ENCODE measurements at places on chromosomes 1 and 21.

- no peak for DNase-seq
These were observed 30.3 kb upstream of the ID3 start for GRCh38 chr1:23589585-23589986.

DNA sequence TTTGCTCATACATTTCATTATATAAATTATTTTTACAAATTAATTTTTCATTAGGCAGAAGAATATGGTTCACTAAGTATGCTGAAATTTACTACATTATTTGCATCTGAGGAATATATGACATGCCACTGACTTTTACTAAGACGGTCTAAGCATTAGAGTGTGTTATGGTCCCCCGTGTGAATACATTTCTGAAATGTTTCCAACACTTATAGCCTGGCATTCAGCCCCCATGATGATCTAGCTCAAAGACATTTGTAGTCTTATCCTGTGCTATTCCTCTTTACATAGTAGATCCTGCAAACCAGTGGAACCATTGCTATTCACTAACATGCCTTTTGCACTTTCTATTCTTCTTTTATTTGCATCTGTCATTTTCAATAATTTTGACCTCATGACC, 1878.0 kb downstream of the MRPL39 start:
- DNase-seq: no peak

DNA sequence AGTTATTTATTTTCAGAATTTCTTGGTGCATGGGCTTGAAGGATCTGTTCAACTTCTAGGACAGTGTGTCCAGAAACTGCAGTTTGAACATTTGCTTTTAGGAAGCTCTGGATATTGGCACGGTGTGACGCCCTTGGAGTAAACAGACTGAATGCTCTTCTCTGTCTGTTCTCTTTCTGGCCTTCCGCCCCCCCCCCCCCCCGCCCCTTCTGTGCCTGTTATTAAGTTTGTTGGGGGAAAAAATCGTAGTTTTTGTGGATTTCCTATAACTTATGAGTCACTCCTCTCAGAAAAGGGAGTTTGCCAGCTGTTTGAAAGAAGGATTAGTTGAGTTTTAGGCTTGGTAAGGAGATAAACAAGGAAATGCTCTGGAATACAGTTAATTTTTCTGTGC, 1.2 kb downstream of the KCTD3 start:
- no peak for DNase-seq

DNA sequence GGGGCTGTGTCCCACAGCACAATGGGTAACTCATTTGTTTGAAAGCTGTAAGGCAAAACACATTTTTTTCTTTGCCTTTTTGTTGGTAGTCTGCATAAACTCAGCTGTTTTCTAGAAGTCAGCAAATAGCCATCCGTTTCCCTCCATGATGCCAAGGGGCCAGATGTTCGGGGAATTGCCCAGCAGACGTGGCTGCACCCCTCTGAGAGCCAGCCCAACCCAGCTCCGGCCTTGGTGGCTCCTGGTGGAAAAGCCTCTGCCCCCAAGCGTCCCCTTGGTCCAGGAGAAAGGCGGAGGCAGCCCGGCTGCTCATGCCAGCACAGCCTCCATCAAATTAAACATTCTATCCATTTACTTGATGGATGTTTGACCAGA, 58.4 kb upstream of the ADARB1 start:
- no peak for DNase-seq

- no peak for DNase-seq
These were observed 24.0 kb downstream of the TEX35 start for GRCh38 chr1:178536844-178537371.

- no peak for DNase-seq
These were observed 37.8 kb upstream of the GADD45A start for GRCh38 chr1:67647036-67647798.

GRCh38 chr1:17903386-17903785, 148.3 kb downstream of the ACTL8 start:
- no peak for DNase-seq

DNA sequence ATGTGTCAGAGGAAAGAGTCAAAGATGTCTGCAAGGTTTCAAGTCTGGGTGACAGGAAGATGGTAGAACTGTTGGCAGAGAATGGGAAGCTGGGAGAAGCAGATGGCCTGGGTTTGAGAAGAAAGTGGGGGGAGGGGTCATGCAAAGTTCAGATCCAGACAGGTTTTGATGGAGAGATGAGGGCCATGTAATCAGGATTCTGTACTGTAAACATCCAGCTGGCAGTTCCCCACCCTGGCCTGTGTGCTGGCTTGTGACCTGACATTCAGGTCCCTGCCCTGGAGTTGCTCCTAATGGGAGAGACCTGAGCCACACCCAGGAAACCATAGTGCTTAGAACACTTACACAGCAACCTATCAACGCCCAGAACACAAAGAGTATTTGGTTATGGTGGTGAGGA, 15.6 kb upstream of the ETV3 start:
- DNase-seq: no peak

DNA sequence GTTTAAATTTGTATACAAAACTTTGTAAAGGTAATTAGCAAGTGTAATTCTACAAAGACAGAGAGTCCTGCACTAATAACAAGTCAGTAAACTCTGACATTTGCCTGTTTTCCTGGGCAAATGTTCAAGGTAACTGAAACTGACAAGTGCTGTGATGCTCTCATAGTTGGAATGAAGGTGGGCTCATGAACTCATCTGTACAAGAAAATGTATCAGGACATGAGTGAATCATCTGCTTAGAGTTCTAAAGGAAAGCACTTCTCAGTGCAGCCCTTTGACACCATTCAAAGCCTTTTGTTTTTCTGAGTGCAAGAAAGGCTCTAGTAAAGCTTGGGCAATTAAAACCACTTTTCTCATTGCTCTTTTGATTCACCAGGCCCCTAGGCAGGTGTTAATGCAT, 91.5 kb downstream of the UROD start:
- DNase-seq: no peak

GRCh38 chr1:228366062-228366865, 40.4 kb downstream of the TRIM11 start:
- DNase-seq: no peak

GRCh38 chr1:230636575-230637148, 5.6 kb upstream of the COG2 start:
- no peak for DNase-seq

DNA sequence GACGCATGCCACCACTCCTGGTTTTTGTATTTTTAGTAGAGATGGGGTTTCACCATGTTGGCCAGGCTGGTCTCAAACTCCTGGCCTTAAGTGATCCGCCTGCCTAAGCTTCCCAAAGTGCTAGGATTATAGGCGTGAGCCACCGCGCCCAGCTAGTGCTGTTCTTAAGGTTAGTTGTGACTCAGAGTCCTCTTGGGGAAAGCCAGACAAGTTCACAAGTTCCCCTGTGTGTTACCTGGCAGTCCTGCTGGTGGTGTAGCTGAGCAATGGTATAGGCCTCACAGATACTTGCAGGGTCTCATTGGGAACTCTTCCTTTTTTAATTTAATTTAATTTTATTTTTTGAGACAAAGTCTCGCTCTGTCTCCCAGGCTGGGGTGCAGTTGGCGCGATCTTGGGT, 10.6 kb downstream of the CFAP126 start:
- DNase-seq: no peak

DNA sequence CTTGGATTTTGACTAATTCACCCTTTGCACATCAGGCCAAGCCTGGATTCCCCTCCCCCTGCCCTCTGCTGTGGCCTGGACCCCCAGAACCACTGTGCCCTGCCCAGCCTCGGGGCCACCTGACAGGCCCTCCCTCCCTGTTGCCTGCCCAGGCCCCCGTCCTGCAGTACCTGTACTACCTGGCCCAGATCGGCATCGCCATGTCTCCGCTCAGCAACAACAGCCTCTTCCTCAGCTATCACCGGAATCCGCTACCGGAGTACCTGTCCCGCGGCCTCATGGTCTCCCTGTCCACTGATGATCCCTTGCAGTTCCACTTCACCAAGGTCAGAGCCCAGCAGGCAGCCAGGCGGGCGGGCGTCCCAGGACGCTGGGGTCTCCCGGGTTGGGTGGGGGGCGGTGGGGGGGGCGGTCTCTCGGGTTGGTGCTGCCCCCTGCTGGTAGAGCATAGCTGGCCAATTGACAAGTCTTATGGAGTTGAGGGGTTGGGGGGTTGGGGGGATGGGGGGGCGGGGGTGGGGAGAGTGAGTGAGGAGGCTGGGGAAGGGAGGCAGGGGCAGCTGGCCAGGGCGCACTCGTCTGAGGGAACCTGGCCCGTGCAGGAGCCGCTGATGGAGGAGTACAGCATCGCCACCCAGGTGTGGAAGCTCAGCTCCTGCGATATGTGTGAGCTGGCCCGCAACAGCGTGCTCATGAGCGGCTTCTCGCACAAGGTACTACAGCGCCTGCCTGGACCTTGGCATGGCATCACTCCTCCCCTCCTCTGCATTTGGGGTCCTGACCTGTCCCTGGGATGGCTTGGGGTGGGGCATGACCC, 10.7 kb downstream of the AMPD2 start:
- peak; percentile 42 for DNase-seq

DNA sequence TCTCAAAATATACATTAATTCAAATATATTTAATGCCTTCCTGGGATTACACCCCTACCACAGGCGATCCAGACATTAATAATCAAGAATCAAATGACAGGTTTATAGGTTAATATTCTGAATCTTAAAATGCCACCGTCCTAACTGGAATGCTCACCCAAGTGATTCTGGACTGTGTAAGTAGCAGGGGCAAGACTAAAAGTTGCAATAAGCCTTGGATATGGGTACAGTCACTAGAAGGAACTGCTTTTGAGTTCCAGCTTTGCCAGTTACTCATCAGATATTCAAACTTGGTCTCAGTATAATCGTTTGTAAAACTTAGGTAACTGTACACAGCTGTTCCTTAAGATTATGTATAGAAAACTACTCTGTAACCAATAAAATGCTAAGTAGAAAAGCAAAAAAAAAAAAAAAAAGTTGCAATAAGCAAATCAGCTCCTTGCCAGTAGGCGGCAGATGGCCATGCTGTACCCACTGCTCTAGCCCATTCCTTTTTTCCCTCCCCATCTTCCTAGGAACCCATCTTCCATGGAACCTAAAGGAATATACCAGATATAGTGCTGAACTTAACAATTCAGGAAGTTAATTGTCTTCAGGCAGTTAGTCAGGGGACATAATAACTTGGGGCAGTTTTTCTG, 10.5 kb downstream of the RO60 start:
- DNase-seq: no peak

DNA sequence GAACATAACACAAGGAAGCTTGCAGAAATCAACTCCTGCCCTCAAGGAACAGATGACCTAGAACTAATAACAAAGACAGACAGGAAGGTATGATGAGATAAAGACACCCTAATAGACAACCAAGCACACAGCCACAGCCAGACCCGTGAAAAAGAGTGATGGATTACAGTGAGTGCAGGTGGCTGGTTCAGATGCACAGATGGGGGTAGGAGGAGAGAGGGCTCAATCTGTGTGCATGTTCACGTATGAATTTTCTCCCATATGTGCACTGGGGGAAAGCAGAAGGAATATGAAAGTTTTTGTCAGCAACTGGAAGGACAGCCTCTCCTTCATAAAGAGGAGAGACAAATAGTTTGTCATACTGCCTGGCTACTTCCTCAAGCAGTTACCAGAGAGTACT, 367.1 kb downstream of the PBX1 start:
- no peak for DNase-seq

GRCh38 chr1:44673675-44674112, 587 bp downstream of the TMEM53 start:
- DNase-seq: no peak

- peak; percentile 48 for DNase-seq
These were observed 39.6 kb upstream of the LDLRAP1 start for GRCh38 chr1:25503551-25504426.

DNA sequence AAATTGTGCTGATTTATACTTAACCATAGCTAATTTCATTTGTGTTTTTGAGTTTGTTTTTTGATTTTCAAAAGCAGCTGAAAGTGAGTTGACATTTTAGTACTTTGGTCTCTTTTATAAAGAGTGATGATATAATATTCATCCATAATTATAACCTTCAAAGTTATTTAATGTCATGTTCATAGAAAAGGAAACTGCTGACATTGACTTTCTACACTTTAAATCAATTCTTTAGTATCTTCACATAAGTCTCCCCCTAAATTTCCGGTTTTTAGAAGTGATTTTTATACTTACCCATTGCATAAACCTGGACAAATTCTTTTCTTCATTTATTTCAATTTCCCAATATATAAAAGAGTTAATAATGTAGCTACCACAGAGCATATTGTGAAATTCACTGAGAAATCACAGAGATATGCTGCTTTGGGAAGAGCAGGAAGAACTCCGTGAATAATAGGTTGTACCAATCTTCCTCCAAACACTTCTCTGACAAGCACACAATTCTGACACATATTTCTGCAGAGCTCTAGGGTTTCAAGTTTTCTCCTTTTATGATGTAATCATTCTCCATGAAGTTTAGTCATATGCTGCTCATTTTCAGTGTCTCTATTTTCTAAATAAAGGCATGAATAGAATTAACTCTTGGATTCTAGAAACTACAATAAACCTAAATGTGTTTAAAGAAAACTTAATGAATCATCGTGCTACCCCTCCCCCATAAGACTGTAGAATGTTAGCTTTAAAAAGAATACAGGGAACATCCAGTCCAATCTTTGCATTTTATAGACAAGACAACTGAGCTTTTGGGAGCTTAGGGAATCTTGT, 25.6 kb upstream of the CDC42BPA start:
- no peak for DNase-seq

DNA sequence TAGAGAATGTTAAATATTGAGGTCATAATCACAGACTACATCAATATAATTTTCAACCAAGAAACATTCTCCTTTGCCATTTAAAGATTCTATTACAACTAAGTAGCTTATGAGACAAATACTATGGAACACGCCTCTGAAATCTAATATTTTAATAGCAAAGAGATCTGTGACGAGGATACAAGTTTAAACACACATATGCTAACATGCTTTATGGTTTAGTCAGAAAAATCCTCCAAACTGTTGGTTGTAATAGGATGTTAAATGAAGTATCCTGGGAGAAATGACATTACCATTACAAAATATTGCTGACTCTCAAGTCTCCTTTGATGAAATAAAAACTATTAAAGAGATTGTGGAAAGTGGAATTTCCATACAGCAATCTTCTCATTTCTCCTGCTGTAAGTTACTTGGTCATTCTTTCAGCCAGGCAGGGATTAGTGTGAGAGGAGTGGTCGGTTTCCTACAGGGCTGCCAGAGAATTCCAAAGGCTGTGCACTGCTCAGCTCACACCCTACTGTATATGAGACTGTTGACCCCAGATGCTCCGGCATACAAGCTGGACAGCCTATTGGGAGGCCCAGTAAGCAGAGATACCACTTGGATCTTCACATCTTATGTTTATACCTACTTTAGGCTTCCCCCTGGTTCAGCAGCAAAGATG, 26.6 kb downstream of the SCYL3 start:
- no peak for DNase-seq
